Activated CD4-positive, alpha-beta T cell treated with anti-CD3 and anti-CD28 coated beads for 24 hours (primary cell): ENCODE measurements at places on chromosomes 16 and 17.

DNA sequence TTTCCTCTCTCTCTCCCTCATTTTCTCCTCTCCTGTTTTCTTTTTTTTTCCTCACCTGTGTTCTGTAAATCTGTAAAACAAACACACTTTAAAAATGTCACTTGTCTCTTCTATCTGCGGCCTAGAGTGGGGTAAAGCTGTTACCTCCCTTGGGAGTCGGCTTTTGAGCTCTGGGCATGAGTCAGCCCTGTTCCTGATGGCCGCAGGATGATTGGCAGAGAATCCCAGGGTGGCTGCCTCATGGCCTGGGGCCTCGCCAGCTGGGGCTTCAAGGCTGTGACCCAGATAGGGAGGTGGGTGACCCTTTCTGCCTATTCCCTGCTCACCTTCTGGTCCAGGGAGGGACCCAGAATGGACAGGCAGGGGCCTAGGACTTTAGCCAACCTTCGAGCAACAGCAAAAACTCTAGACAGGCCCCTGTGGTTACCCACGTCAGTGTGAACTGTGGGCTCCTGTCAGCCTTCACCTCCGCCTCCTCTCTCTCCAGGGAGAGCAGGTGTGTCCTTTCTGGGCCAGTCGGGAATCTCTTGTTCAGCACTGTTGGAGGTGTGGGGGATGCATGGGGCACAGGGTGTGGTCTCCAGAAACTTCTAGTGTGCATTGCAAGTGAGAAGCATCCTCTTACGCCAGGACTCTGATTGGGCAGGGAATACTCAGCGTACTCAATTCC lies 87.4 kb downstream of the RAP1GAP2 start:
- DNase-seq, result no peak

- no peak for DNase-seq
These were observed 130.6 kb upstream of the TOX3 start for GRCh38 chr16:52677501-52677900.

DNA sequence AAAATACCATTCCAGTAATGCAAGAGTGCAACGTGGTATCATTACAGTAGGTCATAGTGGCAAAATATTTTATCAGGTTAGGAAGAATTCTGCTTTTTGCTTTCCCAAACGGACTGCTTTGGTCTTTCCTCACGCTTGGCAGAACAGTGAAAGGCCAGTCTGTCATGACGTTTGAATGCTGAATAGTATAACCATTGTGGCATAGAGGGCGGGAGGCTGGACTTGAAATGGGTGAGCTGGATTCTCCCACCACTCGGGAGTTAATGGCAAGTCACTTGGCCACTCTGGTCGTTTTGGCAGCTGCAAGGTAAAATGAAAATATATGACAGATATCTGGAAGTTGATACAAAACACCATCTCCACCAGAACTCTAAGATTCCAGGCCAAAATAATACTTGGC lies 391.2 kb downstream of the MAF start:
- no peak for DNase-seq

- DNase-seq, result no peak
These were observed 85.5 kb upstream of the ZNF469 start for GRCh38 chr16:88297178-88297720.

DNA sequence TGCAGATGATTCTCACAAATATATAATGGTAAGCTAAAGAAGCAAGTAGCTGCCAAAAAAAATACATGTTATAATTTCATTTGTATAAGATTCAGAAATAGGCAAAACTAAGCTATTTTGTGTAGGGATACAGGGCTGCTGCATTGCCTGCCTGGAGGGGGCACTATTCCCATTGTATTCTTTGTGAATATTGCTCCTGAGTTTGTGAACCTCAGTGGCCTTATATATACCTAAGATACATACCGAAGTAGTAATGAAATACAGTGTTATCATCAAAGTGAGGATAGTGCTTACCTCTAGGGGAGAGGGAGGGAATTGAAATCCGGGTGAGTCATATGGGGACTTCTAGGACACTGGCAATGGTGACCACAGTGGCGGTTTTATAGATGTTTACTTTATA lies 53.5 kb downstream of the C17orf58 start:
- no peak for DNase-seq

DNA sequence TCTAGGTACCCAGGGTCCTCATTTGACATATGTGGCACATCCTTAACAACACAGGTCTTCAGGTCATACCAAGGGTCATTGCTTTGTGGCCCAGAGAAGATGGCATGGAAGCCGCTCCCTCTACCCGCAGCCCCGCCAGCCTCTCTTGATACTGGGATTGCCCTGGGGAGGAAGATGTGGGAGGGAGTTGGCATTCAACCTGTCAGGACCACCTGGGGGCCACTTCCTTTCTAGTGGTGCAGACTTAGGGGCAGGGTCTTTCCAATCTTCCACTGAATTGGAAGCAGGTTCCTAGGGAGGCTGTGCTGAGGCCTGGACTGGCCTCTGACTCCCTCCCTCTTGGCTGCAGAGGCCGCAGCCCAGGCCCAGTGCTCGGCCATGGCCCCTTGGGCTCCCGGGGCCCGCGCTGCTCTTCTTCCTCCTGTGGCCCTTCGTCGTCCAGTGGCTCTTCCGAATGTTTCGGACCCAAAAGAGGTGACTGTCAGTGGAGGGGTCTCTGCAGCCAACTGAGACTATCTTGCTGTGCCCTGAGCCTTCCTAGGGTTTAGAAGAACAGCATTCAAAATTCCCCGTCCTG lies 5.1 kb upstream of the HEXIM1 start:
- DNase-seq, result no peak
